ENCODE measurements at places on chromosomes 5 and 9.

DNA sequence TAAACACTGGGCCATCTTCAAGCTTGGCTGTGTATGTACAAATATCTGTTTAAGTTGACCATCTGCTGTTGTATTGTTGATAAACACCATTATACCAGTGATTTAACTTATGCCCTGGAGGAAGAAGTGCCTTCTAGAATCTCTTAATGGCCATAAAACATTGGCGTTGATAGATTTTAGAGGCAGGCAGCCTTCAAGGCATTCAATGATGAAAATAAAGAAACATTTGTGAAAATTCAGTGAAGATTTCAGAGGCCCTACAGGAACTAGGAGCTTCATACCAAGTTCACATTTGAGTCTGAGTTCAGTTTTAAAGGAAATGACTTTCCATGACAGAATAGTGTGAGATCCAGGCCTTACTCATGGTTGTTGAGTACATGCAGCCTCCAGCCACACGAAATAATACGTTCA, 52.2 kb downstream of the MAP1B start:
- DNase-seq: peak; percentile 38

DNA sequence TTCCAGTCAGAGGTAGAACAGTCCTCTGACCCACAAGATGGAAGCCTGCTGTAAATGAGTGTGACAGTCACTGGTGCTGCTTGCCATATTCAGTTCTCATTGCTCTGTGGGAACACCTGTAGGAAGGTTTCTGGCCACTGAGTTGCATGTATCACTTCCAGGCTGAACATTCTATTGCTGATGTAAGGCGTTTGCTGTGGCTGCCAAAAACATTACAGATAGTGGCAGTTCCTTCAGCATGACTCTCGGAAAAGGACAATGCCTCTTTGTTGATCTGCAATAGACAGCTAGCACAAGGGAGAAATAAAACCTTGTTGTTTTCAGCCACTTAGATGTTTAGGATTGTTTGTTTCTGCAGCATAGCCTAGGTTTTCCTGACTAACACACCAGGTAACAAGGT, 217.2 kb downstream of the AGTPBP1 start:
- no peak for DNase-seq

DNA sequence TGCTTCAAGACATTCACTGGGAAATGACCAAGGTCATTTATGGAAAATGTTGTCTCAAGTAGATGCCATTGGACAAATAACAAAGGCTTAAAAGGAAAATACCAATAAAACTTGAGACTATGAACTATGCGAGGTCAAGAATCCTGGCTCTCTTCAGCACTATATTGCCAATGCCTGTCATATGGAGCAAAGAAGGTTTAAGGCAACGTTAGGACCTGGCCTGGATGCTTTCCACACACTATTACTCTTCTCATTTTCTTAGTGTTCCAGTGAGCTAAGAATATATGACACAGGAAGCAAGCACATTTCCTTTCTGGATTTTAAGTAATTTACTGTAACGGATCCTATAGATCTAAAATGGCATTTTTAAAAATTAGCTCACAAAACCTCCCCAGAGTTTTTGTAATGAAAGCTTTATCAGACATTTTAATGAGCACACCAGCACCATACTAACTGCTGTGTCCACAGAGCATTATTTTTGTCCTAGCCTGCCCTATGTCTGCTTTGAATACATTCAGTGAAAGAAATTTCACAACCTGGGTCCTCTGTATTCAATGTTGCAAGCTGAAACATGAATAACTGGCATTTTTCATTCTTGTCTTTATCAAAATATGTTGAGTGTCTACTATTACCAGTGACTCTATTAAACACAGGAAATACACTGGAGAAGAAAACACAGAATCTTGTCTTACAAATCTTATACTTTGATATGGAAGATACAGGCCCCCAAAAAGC, 315.6 kb downstream of the CETN3 start:
- DNase-seq: no peak

GRCh38 chr5:96079075-96079474, 117.4 kb upstream of the ELL2 start:
- peak; percentile 86 for DNase-seq

DNA sequence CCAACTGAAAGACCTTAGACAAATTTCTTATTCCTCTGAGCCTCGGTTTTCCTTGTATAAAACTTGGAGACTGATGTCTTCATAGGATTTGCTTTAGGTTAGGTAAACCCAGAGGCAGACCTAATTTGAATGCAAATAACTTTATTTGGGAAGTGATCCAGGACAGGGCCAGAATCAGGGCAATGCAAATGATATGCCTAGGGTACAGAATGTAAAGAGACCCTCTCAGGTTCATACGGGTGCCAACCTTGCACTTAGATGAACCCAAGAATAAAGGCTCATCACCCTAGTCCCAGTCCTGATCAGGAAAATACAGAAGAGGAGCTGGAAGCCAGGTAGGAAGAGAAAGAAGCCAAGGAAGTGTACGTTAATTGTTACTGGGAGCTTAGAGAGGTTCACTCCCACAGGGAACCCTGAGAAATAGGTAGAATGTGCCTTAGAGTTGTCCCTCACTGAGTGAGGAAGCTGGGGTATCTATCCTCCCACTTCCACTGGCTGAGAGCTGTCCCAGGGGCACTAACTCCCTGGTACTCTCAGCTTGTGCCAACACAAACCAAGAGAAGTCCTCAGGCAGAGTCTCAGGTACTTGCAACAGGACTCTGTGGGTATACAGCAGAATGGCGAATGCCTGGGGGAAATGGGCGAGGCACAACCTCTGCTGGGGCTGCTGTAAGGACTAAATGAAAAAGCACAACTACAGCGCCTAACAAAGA, 3.1 kb upstream of the HK3 start:
- no peak for DNase-seq

DNA sequence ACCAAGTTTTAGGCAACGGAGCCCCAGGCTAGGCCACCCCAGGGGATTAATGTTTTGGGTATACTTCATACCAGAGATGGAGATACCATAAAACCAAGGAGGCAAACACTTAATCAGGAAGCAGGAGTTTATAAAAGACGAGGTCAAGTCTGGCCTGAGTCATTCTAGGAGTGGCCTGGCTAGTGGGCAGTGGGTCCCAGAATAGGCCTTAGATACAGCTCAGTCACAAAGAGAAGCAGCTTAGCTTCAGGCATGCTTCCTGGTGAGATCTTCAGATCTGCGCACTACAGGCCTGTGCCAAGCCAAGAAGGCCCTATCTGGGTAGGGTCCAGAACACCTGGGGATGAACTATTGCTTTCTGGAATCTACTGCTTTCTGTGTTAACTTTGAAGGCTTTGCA, 20.6 kb upstream of the NR5A1 start:
- DNase-seq: peak; percentile 52

- peak; percentile 48 for DNase-seq
These were observed 23.2 kb downstream of the FGD3 start for GRCh38 chr9:92970467-92970923.

DNA sequence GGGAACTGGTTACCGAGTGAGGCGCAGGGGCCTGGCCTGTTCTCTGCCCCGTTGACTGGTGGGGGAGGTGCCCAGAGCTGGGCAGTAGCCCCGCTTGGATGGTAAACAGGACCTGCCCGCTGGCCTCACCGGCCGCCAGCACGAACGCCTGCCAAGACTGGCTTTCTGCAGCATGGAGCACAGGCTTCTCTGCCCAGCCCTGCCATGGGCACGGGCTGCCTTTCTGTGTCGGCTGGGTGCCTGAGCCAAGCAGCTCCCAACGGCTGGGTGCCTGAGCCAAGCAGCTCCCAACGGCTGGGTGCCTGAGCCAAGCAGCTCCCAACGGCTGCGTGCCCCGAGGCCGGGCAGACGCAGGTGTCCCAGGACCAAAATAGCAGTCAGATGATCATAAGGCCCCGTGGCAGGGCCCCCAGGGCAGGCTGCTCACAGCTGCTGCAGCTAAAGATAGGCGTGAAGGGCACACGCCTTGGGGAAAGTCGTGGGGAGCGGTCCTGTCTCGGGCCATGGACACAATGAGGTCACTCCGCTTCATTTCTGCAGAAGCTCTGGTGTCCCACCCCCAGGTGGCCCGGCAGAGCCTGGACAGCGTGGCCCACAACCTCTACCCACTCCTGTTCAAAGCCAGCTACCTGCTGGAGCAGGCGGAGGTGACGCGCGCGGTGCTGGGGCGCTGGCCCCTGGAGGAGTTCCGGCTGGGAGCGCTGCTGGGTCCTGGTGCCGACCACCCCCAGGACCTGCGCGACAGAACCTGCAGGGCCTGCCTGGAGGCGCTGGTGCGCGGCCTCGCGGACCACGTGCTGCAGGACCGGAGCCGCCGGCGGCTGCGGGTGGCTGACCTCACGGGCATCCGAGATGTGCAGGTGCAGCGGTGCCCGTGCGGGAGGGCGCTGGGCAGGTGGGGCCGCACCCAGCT, at the start of gene LRRC14B:
Gene LRRC14B (plus strand): TSS at position 460 of the 913 bp plus-strand sequence. CDS start 44 bp downstream, at position 504.
- DNase-seq: no peak

DNA sequence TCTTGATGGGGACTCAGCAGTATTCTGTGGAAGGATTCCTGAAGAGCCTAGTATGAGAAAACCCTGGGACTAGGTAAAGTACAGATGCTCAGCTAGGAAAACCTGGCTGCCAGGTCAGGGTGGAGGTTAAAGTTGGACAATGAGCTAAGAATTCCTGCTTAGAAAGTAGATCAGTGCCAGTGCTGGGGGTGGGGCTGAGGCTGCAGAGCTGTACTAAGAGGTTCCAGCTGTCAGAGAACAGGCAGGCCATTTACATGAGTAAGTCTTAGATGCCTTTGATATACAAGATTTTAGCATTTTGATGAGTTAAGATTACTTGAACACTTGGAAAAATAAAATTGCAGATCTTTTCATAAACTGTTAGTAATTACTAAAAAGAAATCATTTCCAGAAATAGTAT, 332.3 kb upstream of the NUDT12 start:
- no peak for DNase-seq

DNA sequence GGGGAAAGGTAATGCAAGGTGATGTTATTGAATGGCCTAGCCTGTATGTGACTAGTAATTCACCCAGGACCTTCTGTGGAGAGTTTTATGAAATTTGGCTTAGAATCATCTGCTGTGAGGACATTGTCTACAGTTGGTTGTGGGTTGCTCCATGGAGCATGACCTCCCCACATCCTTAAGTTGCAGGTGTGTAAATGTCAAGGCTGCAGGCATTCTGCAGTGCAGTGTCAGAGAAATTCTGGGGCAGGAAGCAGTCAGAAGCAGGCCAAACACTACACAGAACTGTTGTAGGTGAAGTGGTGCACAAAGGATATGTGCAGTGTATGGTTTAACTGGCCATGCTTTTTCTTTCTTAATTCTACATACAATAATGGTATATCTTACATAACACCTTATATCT, 588.3 kb downstream of the EBF1 start:
- DNase-seq: no peak

GRCh38 chr5:145157841-145158240, 677.3 kb downstream of the PRELID2 start:
- no peak for DNase-seq
